ENCODE measurements at places on chromosomes 12 and 14. TPM values are rescaled to one million over a fixed set of nuclear protein-coding genes. Genes with fewer than 3 reads are reported as not detected.
A peak's percentile ranks its signal among the peaks of the same experiment; 100 is the strongest.

DNA sequence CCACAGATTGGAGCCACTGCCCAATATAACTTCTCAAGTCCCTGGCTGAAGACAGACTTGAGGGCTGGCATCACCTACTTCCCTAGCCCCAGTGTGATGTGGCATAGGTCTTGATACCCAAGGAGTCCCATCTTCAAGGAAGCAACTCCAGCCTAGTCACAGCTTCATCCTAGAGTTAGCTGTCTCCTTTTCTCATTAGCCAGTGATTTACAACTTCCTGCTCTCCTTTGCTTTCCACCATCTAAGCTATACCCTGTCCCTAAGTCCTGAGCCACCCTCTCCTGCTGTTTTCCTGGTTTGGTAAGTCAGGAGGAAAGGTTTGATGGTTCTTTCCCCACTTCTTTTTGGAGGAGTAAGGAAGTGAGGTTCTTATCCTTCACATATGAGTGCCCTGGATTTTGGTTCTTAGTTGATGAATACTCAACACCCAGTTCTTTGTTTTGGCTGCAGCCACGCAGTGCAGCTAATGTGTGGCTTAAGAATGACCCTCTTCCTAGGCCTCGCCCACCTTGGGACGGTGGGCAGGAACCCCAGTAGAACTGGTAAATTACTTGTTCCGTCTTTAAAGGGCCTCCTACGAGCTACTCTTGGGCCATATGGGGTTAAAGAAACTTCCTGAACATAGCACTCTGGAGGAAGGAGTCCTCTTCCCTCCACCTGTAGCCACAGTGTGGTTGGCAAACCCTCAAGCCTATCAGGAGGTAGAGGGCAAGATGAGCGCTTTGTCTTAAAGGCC lies 3.9 kb upstream of the GPX2 start:
- H3K27ac ChIP-seq, result no peak overlapping the region
- peaks cover 45% of the 10 kb centered on the region for H3K36me3 ChIP-seq
- H3K4me1 ChIP-seq, result peaks cover 40% of the 10 kb centered on the region
- no peak for DNase-seq
- H3K4me3 ChIP-seq, result no peak overlapping the region

DNA sequence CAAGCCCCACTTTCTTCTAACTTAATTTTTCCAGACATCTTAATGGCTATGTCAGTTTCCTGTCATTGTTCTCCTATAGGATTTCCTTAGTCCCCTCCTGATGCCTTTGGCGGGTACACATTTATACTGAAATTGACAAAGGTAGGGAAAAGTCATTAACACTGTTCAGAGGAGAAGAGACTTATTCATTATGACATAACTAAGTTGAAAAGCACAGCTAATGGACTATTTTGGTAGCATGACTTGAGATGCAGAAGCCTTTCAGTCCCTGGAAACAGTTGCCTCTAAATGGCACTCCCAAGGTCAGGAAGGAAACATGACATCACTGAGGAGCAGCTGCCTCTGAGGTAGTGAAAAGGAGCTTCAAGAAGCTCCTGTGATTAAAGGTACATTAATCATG lies 317.5 kb upstream of the KITLG start:
- no peaks in the 10 kb centered on the region for H3K4me1 ChIP-seq
- no peak overlapping the region for H3K27ac ChIP-seq
- H3K27me3 ChIP-seq, result no peaks in the 10 kb centered on the region
- DNase-seq, result no peak
- H3K4me3 ChIP-seq, result no peak overlapping the region

DNA sequence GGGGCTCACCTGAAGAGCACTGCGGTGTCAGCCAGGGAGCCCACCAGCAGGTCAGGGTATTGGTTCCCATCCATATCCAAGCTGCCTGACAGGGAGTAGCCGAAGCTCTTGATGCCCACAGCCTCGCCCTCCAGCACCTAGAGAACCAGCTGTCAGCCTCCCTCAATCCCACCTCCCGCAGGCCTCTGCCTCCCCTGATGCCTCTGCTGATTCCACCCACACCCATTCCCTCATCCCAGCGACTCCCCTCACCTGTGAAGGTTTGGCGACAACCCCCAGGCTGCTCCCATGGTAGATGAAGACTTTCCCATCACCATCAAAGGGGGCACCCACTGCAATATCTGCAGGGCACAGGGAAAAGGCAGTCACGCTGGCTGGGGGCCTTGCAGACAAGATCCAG lies 10.0 kb downstream of the ITGA7 start:
- H3K27ac ChIP-seq, result no peak overlapping the region
- H3K36me3 ChIP-seq, result no peaks in the 10 kb centered on the region
- H3K27me3 ChIP-seq, result no peaks in the 10 kb centered on the region

DNA sequence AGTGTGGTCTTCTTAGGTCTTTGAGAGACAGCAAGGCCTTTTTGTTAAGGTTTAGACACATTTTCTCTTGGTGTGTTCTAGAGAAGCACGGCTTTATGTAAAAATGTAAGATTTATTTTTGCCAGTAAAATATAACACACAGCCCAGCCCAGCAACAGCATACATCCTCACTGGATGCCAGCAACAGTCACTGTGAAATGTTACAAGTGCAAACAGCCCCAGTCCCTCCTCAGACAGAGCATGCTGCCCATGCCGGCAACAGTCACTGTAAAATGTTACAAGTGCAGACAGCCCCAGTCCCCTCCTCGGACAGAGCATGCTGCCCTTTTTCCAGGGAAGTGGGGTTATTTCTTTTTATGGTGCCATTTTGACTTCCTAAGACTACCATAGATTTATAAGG lies 207.6 kb downstream of the CHST11 start:
- no peak overlapping the region for H3K4me3 ChIP-seq

DNA sequence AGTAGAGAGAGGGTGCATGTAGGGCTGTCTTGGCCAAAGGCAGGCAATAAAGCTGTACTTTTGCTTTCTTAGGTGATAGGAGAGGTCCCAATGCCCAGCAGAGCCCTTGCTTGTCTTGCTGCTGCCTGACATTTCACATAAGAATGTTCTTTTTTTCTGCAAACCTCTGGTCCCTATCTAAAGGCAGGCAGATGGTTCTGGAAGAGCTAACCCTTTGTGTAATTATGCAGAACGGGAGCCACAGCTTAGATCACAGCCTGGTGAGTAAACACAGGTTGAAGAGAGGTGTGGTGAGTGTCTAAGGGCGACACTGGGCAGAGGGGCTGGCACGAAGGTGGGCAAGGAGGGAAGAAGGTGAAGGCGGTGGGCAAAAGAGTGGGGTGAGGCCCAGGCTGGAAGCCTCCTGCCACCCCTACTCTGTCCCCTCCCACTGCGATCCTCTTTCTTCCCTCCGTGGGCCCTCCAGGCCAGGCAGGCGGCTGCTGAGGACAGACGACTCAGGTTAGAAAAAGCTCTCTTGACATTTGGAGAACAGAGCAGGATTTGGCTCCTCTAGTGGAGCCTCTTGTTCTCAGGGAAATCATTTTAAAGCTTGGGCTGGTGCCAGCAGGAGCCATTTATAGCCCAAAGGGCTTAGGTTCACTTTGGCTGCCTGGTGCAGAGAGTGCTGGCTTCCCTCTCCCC lies 42.8 kb downstream of the PRMT8 start:
- no peak overlapping the region for H3K4me3 ChIP-seq
- H3K4me1 ChIP-seq, result no peaks in the 10 kb centered on the region
- peaks cover 6% of the 10 kb centered on the region for H3K27me3 ChIP-seq
- H3K36me3 ChIP-seq, result no peaks in the 10 kb centered on the region
- peak; percentile 15 for DNase-seq

- H3K27me3 ChIP-seq, result no peaks in the 10 kb centered on the region
- no peaks in the 10 kb centered on the region for H3K36me3 ChIP-seq
- no peaks in the 10 kb centered on the region for H3K4me1 ChIP-seq
- no peak overlapping the region for H3K4me3 ChIP-seq
- DNase-seq, result no peak
Observed at GRCh38 chr12:107152315-107152714, 59.0 kb upstream of the CRY1 start.

The ANKS1B gene
- polyA plus RNA-seq, result 2.4 TPM

The POTEG gene
- polyA plus RNA-seq, result not detected

DNA sequence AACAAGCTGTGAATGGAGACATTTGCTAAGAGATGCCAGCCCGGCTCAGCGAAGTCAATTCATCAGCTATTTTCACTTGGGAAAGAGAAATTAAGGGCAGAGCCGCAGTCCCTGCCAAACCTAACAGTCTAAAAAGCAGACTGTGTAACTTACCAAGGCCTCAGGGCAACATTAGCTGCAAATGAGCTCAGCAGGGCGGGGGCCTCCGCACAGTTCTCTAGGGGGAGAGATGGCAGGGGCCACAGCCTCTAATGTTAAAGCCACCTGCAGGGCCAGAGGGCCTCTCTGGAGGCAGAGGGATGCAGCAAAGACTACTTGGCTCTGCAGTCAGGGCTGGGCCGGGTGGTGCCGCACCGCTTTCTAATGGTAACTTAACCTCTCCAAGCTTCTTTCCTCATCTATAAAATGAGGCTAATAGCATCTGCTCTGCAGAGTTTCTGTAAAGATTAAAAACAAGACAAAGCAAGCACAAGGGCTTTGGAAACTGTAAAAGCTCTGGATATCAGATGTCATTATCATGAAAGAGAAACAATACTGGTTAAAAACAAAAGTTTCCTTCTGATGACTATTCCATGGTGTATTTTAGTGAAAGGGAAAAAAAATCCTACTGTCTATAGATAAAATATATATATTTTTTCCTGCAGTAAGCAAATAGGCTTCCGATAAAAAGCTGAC lies 13.4 kb upstream of the GPRC5A start:
- H3K36me3 ChIP-seq, result no peaks in the 10 kb centered on the region
- H3K27ac ChIP-seq, result peak overlapping the region; percentile 22
- H3K4me1 ChIP-seq, result peaks cover 23% of the 10 kb centered on the region
- H3K4me3 ChIP-seq, result no peak overlapping the region

DNA sequence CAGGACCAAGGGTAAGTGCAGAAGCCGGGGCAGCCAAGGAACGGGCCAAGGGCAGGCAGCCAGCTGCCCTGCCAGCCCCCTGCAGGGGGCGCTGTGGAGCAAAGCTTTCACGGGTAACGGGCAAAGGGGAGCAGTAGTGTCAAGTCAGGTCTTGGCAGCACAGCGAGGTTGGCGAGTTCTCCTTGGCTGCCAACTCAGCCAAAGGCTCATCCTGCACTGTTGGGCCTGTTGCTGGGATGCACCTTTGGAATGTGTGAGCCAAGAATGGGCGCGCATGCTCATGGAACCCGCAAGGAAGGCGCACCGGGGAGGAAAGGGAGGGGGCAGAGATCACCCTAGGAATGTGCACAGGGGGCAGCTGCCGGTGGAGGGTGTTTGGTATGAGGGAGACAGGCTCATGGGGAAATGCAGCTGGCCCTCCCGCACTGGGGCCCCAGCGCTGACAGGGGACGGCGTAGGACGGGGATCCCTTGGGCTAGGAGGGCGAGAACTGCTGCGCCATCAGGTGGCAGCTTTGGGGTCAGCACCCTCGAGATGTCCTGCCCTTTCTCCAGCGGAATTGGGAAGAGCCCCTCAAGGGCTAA lies 138.0 kb downstream of the ASCL4 start:
- peaks cover 39% of the 10 kb centered on the region for H3K27me3 ChIP-seq
- H3K4me3 ChIP-seq, result no peak overlapping the region
- DNase-seq, result no peak
- H3K4me1 ChIP-seq, result no peaks in the 10 kb centered on the region
- no peak overlapping the region for H3K27ac ChIP-seq

The RPS26 gene
- polyA plus RNA-seq, result 232 TPM

DNA sequence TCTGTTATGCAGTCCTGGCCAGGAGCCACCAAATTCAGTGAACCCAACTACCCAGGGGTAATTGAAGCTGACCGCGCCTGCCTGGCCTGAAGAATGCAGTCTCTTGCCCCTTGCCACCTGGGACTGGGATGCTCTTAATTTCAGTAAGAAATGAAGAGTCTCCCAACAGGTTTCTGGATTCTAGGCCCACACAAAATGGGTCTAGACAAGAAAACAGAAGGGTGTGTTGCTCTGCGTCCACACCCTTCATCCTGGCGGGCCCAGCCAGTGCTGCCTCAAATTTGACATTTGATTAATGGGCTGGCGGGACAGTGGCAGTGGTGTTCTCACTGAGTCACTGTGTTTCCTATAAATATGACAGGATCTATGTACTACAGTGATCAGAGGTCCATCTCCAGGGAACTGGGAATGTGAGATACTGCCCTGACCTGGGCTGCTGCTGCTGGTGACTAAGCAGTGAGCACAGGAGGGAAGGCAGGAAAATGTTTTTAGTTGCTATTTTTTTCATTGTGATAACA lies 6.5 kb downstream of the TMEM253 start:
- H3K36me3 ChIP-seq, result no peaks in the 10 kb centered on the region
- DNase-seq, result no peak
- peaks cover 47% of the 10 kb centered on the region for H3K4me1 ChIP-seq
- no peak overlapping the region for H3K4me3 ChIP-seq
- H3K27me3 ChIP-seq, result no peaks in the 10 kb centered on the region
- H3K27ac ChIP-seq, result peak overlapping the region; percentile 30

The KRT73 gene
- polyA plus RNA-seq, result 0.97 TPM

GRCh38 chr12:54432815-54433164 lies 13.7 kb upstream of the ITGA5 start:
- DNase-seq, result no peak
- peaks cover 13% of the 10 kb centered on the region for H3K27me3 ChIP-seq
- peaks cover 7% of the 10 kb centered on the region for H3K4me1 ChIP-seq
- no peak overlapping the region for H3K4me3 ChIP-seq

- peak; percentile 95 for DNase-seq
- H3K4me1 ChIP-seq, result peaks cover 10% of the 10 kb centered on the region
- H3K27me3 ChIP-seq, result no peaks in the 10 kb centered on the region
- H3K36me3 ChIP-seq, result peaks cover 3% of the 10 kb centered on the region
Observed at GRCh38 chr12:49842519-49843352, at the start of gene BCDIN3D. Gene BCDIN3D, minus strand, starts transcription at chr12:49843106. Its CDS starts 19 bp downstream, at chr12:49843087.

DNA sequence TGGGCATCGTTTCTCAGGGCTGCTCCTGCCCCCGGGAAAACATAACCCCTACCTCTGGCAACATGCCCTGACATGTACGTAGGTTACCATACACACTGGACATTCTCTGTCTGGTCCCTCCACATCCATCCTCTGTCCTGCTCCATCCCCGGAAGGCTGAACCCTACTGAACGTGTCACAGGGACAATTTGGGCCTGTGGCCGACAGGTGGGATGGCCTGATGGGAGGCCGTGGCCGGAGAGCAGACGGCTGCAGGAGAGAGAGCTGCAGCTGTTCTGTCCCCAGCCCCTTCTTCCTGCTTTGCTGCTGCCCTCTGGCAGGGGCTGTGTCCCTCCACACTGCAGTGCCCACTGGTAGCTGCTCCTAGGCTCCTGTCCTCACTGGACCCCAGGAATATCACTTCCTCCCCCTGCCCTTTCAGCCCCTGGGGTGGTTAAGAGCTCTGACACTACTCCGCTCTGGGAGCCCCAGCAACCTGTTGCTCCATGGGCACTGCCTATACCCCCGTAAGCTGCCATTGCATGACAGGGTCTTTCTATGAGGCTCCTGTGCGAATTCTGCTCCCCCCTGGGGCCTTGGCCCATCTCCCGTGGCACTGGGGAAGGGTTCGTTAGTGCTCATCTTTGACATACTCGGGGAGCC lies 125.6 kb downstream of the RBM19 start:
- H3K27ac ChIP-seq, result no peak overlapping the region
- no peaks in the 10 kb centered on the region for H3K4me1 ChIP-seq
- H3K4me3 ChIP-seq, result no peak overlapping the region
- H3K36me3 ChIP-seq, result peaks cover 15% of the 10 kb centered on the region

GRCh38 chr14:92932448-92933395 lies 9.8 kb downstream of the CHGA start:
- H3K27ac ChIP-seq, result no peak overlapping the region
- no peaks in the 10 kb centered on the region for H3K27me3 ChIP-seq
- H3K4me3 ChIP-seq, result no peak overlapping the region
- peaks cover 11% of the 10 kb centered on the region for H3K36me3 ChIP-seq
- no peak for DNase-seq
- H3K4me1 ChIP-seq, result no peaks in the 10 kb centered on the region

- H3K4me1 ChIP-seq, result no peaks in the 10 kb centered on the region
- H3K4me3 ChIP-seq, result no peak overlapping the region
- no peaks in the 10 kb centered on the region for H3K27me3 ChIP-seq
- H3K36me3 ChIP-seq, result peaks cover 2% of the 10 kb centered on the region
- DNase-seq, result no peak
- no peak overlapping the region for H3K27ac ChIP-seq
Observed at GRCh38 chr14:35220920-35221319, 71.3 kb upstream of the PSMA6 start.
